ENCODE measurements at places on chromosomes 3 and 15.

DNA sequence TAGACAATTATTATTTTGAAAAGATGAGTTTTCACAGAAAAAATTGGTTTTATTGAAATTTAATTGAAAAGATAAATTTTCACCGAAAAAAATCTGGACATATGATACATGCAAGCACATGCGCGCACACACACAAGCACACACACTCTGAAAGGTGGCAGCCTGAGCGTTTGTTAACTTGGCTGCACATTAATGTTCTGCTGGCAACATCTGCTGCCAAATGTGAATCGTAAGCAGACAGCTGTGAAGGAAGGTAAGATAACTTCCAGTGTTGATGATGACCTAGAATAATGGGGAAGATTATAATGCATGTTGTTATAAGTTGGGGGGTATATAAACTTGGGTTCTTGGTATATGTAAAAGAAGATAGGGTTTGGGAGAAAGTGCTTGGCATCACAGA lies 18.4 kb upstream of the CMTM7 start:
- ATAC-seq: no peak

- no peak for ATAC-seq
Measured at GRCh38 chr3:78888635-78889034, 879.2 kb downstream of the ROBO1 start.

DNA sequence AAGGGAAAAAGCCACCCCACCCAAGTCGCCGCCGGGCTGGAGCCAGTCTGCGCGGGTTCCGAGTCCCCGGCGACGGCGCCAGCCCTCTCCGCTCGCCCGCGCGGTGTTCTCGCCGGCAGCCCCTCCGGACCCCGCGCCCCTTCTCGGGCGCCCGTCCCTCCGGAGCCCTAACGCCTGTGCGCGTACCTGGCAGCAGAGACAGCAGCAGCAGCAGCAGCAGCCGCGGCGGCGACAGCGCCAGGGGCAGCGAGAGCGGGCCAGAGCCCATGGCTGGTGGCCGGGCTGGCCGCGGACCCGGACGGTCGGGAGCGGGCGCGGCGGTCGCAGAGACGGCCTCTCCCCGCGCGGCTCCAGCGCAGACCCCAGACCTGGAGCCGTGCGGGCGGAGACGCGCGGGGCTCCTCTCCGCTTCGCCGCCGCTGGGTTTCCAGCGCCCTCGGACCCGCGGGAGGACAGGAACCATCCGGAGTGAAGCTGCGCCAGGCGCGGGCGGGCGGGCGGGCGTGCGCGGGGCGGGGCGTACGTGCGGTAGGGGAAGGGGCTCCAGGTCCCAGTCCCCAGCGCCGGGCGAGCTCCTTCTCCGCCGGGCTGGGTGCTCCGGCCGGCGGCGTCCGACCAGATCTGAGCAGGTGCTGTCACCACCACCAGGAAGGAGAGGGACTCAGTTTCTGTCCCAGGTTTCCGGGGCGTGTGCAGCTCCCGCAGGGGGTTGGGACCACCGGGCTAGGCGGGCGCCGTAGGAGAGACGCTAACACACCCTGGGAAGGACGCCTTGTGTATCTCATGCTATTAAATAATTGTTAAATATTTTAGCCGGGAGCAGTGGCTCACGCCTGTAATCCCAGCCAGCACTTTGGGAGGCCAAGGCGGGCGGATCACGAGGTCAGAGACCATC lies at the start of gene CHRNA3:
TSS of gene CHRNA3 (minus strand) at position 470 of the 895 bp plus-strand sequence. CDS start at position 268, 202 bp downstream.
- ATAC-seq: peak; percentile 1

GRCh38 chr3:60798456-60798855 lies 452.8 kb downstream of the FHIT start:
- no peak for ATAC-seq

DNA sequence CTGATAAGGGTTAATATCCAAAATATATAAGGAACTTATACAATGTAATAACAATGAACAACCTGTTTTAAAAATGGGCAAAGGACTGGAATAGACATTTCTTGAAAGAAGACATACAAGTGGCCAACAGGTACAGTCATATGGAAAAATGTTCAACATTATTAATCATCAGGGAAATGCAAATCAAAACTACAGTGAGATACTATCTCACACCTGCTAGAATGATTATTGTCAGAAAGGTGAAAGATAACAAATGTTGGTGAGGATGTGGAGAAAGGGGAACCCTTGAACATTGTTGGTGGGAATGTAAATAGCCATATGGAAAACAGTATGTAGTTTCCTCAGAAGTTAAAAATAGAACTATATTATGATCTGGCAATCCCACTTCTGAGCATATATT lies 20.4 kb downstream of the GOLM2 start:
- ATAC-seq: no peak

DNA sequence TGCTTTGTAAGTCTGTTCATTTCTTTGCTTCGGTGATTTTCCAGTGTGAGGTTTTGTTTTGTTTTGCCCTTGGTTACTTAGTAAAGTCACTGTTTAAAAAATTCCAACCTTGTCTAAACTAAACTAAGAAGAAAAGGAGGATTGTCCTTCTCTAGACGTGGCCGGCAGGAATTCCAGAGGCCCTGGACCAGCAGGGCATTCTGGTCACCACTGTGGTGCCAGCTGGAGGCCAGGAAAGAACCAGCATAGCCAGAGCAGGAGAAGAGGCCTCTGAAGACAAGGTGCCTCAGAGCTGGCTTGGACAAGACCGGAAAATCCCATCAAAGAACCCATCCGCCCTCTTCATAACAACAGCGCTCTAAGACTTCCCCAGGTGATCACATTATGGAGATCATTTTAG lies 8.2 kb downstream of the PLOD2 start:
- no peak for ATAC-seq

GRCh38 chr3:150077581-150078247 lies 107.0 kb upstream of the PFN2 start:
- peak; percentile 29 for ATAC-seq

- no peak for ATAC-seq
Measured at GRCh38 chr15:31222773-31223341, 103.8 kb upstream of the KLF13 start.

GRCh38 chr3:4759689-4760312 lies 219.4 kb upstream of the BHLHE40 start:
- peak; percentile 77 for ATAC-seq

DNA sequence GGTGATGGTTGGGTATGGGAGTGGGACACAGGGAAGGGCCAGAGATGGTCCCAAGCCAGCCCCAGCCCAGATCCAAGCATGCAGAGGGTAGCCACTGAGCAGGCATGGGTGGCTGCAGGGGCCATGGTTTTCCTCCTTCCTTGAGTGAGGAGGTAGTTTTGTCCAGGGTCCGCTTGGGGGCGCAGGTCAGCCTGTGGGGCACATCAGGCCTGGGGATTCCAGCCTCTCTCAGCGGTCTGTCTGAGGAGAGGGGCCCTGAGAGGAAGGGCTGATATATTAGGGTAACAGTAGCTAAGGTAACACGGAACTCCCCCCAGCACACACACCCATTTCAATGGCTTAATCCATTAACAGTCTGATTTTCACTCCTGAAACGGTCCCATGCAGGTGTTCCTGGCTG lies 22.7 kb upstream of the LCTL start:
- no peak for ATAC-seq

DNA sequence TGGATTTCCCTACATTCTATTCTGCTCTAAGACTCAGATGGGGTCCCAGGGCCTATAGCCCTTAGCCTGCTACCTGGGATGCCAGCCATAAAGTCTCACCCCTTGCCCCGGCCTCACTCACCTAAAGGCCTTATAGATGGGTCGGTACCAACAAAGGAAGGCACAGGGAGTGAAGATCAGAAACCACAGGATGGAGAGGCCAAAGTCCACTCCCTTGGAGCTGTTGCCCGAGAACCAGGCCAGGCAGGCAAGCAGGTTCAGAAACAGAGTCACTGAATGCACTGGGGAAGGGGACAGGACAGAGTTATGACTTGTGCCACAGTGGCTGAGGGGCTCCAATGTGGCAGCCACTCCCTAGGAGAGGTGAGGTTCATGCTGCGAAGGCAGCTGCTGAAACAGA lies 7.4 kb upstream of the ULK3 start:
- ATAC-seq: no peak

DNA sequence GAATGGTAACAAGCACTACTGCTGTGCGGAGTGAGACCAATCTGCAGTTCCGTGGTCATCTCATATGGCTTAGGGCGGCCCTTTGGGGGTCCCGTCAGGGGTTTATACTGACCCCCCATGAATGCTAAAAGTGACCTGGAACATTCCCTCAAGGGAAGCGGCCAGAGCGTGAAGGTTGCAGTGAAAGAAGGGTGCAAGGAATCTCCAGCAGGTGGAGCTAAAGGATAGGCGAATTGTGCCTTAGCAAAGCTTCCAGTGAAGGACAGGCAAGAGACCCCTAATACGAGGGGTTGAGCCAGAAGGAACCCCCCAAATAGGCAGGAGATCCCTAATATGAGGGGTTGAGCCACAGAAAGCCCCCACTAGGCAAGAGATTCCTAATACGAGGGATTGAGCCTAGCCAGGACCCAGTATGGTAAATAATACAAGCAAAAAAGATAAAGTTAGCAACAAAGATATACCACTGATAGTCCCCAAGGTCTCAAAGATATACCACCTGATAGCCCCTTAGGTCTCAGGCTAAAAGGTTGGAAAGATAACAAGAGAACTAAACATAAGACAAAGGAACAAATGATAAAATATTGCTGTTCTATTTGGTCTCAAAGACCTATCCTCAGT lies 32.8 kb downstream of the ZNF589 start:
- peak; percentile 92 for ATAC-seq

DNA sequence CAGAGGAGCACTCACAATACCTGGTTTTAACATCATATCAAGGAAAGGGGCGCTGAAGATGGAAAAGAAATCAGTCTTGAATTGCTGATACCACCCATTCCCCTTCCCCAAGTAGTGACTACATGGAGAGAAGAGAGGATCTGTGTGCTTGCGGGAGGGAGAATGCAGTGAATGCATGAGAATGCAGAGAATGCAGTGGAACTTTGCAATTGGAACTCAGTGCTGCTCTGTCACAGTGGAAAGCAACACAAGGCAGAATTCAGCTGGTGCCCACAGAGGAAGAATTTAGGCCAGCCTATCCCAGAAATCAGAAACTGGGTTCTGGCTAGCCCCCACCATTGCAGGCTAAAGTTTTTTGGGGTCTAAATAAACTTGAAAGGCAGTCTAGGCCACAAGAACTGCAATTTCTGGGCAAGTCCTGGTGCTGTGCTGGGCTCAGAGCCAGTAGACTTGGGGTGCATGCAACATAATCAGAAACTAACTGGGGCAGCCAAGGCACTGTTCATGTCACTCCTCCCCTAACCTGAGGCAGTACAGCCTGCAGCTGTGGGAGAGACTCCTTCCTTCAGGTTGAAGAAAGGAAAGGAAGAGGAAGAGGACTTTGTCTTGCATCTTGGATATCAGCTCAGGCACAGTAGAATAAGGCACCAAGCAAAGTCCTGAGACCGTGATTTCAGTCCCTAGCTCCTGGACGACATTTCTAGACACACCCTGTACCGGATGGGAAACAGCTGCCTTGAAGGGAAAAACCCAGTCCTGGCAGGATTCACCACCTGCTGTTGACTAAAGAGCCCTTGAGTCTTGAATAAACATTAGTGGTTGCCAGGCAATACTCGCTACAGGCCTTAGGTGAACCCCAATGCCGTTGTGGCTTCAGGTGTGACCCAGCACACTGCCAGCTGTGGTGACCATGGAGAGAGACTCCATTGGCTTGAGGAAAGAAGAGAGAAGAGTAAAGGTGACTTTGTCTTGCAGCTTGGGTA lies 329.3 kb downstream of the TBL1XR1 start:
- ATAC-seq: no peak

DNA sequence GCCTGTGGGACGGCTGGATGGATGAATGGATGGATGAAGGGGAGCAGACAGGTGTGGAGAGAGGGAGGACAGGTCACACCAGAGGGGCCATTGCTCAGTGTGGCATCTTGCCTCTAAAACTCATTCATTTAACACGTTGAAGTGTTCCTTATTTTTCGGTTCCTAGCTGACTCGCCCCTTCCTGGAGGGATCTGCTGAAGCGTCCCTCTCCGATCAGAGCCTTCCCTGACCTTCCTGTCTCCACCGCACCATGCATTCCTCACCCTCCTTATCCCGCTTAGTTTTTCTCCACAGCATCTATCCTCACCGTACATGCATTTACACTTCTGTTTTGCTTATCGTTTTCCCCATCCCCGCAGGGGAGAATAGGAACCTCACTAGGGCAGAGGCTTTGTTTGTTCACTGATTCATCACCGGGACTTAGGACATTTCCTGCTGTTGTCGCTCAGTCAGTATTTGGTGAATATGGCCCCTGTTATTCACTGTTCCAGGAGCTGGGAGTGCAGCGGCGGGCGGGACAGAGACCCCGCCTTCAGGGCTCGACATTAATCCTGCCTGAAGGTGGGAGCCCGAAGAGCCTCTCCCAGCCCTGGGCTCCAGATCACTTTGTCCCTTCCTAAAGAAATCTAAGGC lies 32.0 kb downstream of the FOXL2 start:
- ATAC-seq: peak; percentile 2

- peak; percentile 58 for ATAC-seq
Measured at GRCh38 chr3:62662677-62663076, 212.5 kb downstream of the CADPS start.

GRCh38 chr15:39194106-39194830 lies 386.6 kb upstream of the THBS1 start:
- no peak for ATAC-seq

- peak; percentile 88 for ATAC-seq
Measured at GRCh38 chr3:194344012-194344411, 7.1 kb downstream of the CPN2 start.
